ENCODE measurements at places on chromosomes 6 and 20.
A peak's percentile ranks its signal among the peaks of the same experiment; 100 is the strongest.

DNA sequence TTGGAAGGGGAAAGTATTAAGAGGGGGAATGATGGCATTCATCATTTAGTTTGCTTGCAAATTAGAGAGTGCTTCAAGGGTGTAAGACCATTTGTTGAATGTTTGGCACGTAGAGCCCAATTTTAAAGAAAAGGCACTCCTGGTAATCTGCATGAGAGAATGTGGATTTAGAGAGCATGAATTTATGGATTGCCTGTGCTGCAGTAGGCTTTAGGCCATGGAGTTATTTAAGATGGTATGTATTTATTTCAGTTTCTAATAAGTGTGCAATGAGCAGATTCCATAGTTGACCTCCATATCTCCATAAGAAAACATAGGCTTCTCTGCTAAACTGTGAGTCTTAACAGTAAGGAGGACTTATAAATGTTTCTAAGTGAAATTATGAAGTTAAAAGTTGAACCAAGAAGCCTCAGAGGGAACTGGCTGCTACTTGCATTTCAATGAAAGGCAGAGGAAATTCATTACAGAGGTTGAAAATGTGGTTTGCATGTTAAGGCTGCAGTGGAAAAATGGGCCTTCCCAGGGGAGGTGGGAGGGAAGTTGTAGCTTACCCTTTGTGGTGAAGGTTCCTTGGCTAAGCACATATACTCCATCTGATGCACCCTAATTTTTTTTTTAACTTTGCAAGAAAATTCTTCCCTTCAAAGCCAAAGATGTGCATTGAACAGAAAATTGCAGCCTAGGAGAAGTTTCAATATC lies 134.2 kb downstream of the CARMIL1 start:
- peak; percentile 62 for DNase-seq

- DNase-seq, result no peak
Measured at GRCh38 chr6:5697508-5697907, 309.2 kb downstream of the NRN1 start.

DNA sequence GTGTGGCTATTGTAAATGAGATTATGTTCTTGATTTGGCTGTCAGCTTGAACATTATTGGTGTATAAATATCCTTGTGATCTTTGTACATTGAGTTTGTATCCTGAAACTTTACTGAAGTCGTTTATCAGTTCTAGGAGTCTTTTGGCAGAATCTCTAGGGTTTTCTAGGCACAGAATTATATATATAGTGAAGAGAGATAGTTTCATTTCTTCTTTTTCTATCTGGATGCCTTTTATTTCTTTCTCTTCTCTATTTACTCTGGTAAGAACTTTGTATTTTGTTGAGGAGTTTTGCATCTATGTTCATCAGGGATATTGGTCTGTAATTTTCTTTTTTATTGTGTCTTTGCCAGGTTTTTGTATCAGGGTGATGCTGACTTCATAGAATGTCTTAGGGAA lies 589.2 kb upstream of the MAN1A1 start:
- DNase-seq, result no peak

DNA sequence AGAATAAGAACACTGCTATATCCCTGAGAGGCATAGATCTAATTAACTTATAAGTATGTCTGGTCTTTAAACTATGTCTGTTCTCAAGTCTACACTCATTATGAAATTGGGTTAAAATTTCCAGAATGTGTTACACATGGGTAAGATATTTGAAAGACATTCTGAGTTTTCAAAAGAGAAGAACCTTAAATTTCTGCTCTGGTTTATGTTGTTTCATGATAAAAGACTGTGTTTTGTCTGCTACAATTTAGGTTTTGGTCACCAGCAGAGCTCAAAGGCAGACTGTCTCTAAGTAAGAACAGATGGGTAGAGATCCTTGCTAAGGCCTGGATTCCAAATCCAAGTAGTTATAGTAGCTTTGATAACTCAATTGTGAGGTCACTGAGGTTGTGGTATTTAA lies 6.0 kb downstream of the STMND1 start:
- DNase-seq, result no peak

DNA sequence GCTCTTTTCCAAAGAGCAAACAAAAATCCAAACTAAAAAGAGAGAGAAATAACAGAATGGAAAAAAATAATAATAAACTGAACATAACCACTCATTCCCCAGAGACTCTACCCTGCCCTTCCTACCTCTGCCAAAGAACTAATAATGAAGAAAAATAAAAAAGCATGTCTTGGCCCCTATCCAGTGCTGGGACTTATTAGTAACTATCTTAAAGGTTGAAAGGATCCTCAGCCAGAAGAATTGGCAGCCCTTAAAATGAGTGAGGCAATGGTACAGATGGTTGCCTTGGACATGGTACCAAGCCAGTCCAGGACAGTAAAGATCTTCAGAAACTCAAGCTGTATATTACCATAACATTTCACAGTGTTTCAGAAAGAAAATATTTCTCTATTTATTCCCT lies 279.3 kb downstream of the HACE1 start:
- DNase-seq, result no peak

DNA sequence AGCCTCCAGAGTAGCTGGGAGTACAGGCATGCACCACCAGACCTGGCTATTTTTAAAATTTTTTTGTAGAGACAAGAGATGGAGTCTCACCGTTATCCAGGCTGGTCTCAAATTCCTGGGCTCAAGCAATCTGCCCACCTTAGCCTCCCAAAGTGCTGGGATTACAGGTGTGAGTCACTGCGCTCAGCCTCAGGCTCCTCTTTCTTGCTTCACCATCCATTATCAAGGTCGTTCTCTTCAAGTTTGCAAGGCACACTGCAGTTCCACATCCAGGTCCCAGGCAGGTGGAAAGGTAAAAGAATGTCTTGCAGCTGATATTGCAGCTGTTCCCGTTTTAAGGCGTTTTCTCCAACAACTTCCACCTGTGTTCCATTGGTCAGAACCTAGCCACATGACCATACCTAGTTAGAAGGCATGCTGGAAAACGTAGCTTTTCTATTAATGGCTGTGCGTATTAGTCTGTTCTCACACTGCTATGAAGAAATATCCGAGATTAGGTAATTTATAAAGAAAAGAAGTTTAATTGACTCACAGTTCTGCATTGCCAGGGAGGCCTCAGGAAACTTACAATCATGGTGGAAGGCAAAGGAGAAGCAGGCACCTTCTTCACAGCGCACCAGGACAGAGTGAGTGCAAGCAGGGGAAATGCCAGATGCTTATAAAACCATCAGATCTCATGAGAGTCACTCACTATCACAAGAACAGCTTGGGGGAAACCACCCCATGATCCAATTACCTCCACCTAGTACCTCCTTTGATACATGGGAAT lies 51.7 kb downstream of the PCNA start:
- no peak for DNase-seq

DNA sequence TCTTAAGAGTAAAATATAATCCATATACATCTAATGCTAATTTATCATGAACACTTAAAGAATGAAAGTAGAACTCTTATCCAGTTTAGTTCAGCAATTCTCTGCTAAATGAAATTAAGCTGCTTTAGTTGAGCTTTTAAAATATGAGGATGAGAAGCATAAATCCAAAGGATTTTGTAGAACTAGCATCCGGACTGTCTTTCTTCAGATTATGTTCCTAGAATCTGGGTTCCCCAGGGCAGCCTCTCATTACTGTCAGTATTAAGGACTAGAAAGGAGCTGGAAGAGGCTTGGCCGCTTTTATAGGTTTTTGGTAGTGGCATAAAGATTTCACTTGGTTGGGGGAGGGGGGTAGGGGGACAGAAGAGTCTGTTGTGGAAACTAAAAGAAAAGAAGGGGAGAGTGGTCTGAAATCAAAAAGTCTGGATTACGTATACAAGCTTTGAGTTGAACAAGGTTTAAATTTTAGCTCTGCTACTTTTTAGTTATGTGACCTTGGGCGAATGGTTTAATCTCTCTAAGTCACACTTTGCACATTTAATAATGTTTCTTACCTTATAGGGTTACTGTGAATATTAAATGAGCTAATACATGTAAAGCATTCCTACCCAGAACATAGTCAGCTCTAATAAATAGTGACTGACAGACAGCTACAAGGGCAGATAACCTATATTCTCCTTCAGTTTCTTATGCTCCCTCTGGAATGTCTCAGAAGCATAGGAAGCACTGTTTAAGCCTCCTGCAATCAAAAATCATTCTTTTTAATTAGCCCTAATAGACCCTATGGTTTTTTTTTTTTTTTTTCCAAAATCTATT lies 3.7 kb downstream of the SGK1 start:
- no peak for DNase-seq

GRCh38 chr20:17403461-17403860 lies 127.7 kb downstream of the BFSP1 start:
- DNase-seq, result no peak

DNA sequence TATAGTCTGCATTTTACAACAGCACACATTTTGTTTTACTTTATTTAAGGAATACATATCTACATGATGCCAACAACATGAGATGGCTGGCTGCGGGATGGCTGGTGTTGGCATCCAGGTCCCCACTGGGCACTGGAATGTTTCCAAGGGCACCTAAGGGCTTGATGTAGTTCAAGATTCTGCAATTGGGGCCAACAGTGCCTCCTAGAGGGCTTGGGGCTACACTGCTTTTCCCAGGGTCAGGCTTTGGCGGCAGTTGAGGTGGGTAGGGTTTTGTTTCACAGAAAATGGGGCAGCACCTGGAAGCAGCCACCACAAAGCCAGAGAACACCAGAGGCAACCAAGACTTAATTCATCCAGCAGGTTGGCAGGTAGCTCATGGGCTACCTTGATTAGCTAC lies 202.2 kb upstream of the PRND start:
- peak; percentile 61 for DNase-seq

DNA sequence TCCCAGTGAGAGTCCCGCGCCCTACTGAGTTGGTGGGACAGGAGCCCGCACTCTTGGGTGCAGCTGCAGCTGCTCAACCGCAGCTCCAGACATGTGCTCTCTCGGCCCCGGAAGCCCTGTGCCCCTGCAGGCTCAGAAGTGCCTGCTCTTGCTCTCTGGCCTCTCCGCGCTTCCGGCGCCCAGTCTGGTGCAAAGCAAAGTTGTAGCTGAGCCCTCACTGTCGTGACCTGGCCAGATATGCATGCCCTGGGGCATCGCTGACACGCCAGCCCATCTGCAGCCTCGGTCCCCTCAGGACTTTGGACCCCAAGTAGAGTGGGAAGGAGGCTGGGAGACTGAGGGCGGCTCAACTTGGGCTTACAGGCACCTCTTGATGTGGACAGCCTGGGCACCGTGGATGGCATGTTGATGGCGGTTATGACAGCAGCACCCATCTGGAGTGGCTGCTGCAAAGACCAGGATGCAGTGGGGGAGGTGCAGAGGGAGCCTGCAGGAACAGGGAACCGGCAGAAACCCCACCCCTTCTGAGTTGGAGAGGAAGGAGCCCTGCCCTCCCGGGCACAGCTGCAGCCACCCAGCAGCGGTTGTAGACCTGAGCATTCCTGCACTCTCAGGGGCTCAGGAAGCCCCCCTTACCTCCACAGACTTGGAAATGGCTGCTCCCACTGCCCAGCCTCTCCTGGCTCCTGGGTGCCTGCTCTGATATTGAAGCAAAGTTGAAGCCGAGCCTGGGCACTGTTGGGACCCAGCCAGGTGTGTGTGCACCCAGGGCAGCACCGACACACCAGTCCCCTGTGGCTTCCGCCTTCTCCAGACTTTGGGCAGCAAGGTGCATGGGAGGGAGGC lies 462.6 kb downstream of the TBC1D32 start:
- no peak for DNase-seq

GRCh38 chr6:56995347-56995902 lies 40.5 kb downstream of the BEND6 start:
- DNase-seq, result peak; percentile 8

GRCh38 chr6:29628419-29629281 lies 4.3 kb downstream of the GABBR1 start:
- peak; percentile 78 for DNase-seq

DNA sequence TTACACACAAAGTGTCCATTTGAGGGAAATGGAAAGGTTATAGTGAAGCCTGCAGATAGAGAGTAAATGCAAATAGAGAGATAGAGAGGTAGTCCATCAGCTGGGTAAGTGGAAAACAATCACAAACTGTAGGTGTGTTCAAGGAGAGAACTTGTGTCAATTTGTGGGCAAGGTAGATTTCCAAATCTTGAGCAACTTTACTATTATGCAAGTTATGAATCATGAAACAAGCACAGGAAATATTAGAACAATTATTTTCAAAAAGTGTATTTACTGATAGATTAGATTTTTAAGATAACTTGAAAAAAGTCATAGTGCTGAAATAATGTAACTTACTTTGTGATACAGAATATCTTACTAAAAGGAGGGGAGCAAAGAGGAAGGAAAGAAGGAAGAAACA lies 792.9 kb downstream of the EYS start:
- no peak for DNase-seq

- no peak for DNase-seq
Measured at GRCh38 chr6:92534109-92534508, 885.2 kb downstream of the EPHA7 start.

- peak; percentile 59 for DNase-seq
Measured at GRCh38 chr6:35496841-35497570, at the start of gene TEAD3. Gene TEAD3 (minus strand): TSS chr6:35497079.

DNA sequence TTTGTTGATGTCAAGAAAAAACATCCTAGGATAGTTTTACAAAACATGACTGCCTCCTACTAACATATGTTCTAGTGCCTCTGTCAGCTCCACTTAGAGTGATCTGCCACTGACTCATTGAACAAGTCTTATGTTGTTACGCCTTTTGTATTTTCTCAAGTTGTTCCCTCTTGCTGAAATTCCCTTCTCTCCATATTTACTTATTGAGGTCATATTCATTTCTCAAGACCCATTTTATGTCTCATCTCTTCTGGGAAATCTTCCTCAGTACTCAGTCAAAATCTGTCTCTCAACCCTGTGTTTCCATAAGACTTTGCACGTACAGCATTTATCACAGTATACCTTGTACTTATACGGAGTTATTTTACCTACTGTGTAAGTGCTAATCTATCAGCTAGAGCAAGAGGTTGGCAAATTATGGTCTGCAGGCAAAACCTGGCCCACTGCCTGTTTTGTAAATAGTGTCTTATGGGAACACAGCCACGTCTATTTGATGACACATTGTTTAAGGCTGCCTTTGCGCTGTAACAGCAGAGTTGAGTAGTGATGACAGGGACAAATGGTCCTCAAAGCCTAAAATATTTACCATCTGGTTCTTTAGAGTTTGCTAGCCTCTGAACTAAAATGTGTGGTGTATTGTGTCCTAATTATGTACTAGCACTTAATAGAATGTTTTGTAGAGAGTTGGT lies 83.4 kb downstream of the ADGRB3 start:
- DNase-seq, result no peak

DNA sequence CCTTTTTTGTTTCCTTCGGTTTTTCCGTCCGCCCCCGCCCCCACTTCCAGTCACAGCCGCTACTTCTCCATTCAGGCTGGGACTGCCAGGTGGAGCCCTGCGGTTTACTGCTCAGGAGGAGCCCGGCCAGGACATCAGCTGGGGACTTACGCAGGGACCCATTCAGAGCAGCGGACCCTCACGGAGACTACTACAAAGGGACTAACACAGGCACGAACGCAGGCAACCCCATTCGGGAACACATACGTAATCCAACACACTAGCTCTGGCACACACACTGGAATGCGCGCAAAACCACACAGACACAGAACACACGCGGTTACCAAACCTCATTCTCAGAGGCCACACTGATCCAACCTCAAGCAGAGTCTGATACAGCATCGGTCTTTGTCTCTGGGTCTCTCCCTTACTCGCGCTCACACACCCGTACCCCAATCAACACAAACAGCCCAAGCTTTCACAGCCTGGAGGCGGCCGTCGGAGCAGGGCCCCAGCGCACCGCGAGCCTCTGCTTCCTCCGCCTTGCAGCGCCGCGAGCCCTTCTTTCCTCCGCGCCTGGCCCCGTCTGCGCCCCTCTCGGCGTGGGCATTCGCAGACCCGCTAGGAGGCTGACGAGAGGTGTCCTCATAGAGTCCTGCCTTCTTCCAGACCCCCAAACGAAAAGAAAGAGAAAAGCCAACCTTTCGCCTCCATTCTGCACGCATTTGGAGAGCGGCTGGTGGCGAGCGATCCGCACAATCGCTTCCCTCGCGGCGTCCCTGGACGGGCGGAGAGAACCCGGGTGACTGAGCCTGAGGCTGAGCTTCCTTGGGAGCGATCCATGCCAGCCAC lies 1.1 kb upstream of the SLC32A1 start:
- peak; percentile 24 for DNase-seq

All from hematopoietic multipotent progenitor cell treated with erythropoietin and hydrocortisone succinate and interleukin-3 and kit ligand, for 4 days (in vitro differentiated cells).